ENCODE measurements at places on chromosomes 3 and 15.

- DNase-seq: no peak
Measured at GRCh38 chr15:53576841-53577240, 182.6 kb downstream of the WDR72 start.

DNA sequence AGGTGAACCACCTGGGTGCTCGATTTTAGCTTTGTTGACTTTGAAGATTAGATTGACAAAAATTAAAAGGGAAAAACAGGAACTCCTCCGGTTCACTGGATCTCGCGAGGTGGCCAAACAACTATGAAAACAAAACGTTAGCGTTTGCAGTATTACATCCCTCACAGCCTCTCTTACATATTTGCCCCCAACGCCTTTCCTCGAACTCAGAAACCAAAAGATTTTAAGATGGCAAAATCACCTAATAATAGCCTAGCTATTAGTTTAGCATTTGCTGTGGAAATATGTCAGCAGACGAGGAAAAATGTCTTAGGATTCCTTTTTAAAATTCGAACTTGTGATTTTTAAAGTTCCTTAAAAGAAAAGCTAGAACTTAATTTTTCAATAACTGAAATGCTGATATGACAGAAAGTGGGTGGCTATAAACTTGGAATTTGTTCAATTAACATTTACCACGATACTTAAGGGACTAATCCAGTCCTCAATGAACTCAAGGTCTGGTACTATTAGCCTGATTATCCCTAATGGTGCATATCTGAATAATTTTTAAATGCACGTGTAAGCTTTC is 491 bp upstream of the SENP7 start:
- no peak for DNase-seq

- no peak for DNase-seq
Measured at GRCh38 chr3:187188931-187189330, 8.4 kb upstream of the RTP1 start.

- no peak for DNase-seq
Measured at GRCh38 chr3:6862041-6862879, 1.3 kb downstream of the GRM7 start.

DNA sequence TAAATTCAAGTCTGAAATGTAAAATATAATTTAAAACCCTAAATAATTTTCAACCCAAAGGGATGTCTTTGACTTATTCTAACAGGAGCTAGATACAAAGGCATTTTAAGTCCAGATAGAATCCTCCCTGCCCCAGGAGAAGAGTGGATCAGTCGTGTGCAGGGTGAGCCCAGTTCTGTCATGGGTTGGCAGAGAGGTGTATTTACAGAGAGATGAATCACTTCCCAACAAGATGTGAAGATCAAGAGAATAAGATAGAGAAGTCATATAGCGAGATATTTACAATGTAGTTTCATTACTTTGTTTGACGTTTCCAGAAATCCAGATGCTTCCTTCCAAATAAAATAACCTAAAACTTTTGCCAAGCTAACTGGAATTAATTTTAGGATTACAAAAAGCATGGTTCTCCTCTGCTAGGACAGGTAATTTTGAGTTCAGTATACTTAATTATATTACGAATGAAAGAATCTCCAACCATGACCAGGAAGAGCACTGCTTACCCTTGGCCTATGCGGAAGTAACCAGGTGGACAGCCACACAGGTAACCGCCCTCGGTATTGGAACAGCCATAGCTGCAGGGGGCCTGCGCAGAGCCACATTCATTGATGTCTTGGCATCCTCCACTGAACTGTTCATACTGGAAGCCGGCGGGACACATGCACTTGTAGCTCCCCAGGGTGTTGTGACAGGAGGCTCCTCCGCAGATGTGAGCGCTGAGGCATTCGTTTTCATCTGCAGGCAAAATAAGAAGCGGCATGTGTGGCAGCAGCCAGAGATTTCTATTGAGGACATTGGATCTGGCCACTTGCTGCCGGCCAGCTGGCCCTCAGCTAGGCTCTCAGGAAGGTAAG is 84.0 kb downstream of the DUT start:
- DNase-seq: no peak

GRCh38 chr3:194161131-194162045 is 25.4 kb downstream of the HES1 start:
- no peak for DNase-seq

- DNase-seq: no peak
Measured at GRCh38 chr3:9787714-9788113, 4.6 kb downstream of the TADA3 start.

GRCh38 chr3:98644168-98644567 is 50.8 kb upstream of the CPOX start:
- no peak for DNase-seq

- no peak for DNase-seq
Measured at GRCh38 chr15:47872869-47873432, 155.6 kb downstream of the SEMA6D start.

DNA sequence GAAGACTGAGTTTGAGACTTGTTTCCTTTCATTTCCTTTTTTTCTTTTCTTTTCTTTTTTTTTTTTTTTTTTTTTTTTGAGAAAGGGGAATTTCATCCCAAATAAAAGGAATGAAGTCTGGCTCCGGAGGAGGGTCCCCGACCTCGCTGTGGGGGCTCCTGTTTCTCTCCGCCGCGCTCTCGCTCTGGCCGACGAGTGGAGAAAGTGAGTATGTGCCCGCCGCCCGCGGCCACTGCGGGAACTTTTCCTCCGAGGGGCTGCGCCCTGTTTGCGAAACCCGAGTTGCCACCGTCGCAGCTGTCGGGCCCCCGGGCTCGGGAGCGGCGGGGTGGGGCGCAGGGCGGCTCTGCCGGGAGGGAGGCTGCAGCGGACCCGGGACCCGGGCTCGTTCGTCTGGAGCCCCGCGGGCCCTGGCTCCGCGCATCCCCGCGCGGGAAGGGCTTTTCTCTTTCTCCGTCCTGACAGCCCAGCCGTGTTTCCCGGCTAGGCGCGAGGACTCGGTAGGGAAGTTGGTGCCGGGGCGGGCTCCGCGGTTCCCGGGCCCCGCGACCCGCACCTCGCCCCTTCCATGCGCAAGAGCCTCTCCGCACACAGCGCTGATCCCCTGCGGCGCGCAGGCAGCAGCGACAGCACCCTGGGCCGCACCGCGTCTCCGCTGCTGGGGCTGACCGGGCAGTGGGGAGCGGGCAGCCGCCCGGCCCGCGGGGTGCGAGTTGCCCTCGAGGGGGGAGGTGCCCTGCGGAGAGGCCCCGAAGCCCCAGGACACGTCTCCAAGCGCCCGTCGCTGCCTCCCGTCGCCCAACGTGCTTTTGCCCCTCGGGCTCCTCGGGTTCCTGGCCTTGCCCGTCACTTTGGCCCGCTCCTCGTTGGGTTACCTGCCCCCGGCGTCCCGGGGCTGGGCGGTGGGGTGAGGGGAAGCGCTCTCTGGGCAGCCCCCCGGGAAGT is 1.4 kb downstream of the IGF1R start:
- DNase-seq: no peak

DNA sequence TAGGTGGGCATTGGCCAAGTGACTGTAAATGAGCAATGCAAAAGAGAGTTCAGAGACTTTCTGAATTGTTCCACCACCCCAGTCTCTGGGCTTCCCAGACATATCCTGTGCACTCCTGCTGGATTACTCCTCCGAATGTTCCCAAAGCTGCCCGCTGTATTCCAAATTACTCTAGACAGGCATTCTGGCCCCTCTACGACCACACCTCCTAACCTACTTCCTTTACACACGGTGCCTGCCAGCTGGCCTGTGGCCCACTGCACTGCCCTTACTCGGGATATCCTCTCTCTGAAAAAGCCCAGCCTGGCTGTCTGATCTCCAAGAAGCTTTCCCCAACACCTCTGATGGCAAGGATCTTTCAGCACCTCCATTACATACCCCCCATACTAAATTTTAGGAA is 66.6 kb downstream of the DUT start:
- DNase-seq: no peak

GRCh38 chr3:58317811-58318210 is 11.5 kb downstream of the HTD2 start:
- no peak for DNase-seq

GRCh38 chr3:138717348-138717747 is 108.8 kb downstream of the FAIM start:
- no peak for DNase-seq

DNA sequence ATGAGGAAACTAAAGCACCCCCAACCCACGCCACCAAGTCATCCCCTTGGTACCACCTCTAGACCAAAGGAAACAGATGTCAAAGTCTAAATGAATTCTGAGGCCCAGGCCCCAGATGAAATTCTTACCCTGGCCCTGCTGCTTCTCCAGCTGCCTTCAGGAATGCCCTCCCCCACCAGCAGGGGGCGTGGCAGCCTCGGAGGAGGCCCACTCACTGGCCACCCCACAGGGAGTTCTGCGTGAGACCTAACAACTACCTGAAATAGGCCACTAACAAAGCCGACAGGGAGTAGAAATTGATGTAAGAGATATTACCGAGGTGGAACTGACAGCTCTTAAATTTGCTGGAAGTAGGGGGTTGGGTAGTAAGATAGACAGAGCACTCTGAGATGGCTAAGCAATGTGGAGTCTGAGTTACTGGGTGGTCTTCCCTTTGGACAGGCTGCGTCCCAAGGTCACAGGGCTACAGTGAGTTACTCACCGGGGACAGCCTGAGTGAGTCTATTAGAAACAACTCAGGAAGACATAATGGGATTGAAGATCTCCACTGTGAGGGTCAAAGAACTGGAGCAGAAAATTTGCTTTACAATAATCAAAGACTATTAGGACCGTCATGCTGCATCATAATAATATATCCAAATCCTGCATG is 240.7 kb downstream of the SHOX2 start:
- peak; percentile 12 for DNase-seq
